ENCODE measurements at places on chromosomes 5 and 9.

DNA sequence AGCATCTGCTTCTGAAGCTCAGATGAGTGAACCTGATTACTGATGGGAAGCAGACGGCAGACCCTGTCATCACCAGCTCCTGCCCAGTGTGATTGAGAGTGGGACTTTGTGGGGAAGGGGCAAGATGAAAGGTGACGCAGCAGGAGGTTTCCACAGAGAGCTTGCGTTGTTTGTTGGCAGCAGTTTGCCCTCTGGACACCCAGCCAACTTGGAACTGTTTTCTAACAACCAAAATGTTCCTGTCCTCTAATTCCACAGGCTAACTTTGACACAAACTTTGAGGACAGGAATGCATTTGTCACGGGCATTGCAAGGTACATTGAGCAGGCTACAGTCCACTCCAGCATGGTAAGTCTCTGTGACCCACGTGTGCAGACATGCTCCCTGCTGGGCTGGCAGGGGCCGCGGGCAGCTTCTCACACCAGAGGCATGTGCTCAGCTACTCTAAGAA, 20.9 kb downstream of the CYFIP2 start:
- no peak for DNase-seq

- no peak for DNase-seq
Observed at GRCh38 chr5:175082866-175083590, 358.6 kb downstream of the MSX2 start.

DNA sequence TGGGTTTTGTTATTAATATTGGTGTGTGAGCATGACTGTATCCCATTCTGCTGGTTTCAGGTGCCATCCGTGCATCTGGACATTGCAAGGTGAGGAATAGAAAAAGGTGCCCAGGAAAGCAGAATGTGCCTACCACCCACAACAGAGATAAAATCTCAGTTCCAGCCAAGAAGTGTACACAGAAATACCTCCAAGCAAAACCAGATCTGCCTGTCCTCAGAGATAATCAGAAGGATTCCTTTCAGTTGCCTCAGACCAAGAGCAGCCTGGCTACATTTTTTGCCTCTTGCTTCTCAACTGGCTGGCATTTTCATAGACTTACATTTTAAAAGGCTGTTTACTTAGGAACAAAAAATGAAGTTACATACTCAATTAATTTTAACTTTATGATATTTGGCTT, 12.1 kb upstream of the ABLIM3 start:
- no peak for DNase-seq

DNA sequence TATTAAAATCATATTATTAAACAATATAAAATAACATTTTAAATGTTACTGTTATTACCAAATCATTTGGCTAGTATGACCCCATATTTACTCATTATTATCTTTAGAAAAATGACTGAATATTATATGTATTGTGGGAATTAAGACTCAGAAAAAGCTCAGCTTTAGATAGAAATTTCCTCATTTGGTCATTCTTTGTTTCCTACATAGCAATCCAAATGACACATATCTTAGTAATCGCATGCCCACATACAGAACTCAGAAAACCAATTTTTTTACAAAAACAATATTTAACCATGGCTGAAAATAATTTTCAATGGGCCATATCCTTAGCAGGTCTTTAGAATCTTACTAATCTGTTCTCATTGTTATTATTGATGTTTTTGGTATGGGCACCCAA, 53.8 kb upstream of the TSLP start:
- no peak for DNase-seq

DNA sequence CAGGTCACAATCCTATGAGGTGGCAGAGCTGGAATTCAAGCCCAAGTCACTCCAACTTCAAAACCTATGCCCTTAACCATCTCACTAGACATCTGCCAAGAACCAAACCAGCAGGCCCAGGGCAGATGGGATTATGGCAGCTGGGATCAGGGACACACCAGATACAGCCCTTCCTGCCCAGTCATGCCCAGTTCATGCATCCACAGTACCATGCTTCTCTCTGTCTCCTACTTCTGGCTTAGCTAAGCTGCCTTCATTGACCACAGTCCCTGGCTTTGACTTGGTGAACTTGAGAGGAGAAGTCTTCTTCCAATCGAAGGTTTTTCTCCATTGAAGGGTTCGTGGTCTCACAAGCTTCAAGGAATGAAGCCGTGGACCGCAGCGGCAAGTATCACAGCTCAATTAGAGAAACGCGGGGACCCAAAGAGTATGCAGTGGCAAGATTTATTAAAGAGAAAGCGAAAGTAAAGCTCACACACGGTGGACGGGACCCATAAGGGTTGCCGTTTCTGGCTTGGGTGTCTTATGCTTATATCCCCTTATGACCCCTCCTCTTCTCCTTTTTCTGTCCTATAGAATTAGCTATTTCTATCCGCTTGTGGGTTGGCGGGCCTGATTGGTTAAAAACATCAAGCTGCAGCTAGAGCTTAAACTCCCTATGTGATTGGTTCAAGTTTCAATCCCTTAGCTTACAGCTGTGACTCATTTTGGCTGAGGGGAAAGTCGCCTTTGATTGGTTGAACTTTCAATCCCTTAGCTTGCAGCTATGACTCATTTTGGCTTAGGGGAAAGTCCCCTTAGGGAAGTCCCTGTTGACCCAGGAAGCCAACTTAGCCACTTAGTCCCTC, 101.2 kb downstream of the TRIM36 start:
- no peak for DNase-seq

DNA sequence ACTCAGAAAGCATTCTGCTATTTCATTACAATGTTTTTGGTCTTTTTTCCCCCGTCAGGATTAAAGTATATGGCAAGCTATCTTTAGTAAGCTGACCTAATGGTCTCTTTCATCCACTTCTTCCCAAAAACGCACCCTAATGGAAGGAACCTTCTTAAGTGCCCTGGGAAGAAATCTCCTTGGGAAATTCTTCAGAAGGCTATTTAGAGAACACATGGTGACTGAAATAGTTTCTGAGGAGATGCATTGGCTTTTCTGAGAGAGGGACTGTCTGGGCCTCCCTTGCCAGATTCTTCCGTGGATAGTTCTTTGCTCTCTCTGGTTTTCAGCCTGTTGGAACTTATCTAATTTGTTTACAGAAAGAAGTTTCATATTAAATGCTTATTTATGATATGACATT, 524.1 kb upstream of the MEF2C start:
- DNase-seq = no peak

- no peak for DNase-seq
Observed at GRCh38 chr9:110015759-110016158, 192.2 kb downstream of the C9orf152 start.

- no peak for DNase-seq
Observed at GRCh38 chr5:176413709-176414191, 2.6 kb downstream of the CLTB start.

DNA sequence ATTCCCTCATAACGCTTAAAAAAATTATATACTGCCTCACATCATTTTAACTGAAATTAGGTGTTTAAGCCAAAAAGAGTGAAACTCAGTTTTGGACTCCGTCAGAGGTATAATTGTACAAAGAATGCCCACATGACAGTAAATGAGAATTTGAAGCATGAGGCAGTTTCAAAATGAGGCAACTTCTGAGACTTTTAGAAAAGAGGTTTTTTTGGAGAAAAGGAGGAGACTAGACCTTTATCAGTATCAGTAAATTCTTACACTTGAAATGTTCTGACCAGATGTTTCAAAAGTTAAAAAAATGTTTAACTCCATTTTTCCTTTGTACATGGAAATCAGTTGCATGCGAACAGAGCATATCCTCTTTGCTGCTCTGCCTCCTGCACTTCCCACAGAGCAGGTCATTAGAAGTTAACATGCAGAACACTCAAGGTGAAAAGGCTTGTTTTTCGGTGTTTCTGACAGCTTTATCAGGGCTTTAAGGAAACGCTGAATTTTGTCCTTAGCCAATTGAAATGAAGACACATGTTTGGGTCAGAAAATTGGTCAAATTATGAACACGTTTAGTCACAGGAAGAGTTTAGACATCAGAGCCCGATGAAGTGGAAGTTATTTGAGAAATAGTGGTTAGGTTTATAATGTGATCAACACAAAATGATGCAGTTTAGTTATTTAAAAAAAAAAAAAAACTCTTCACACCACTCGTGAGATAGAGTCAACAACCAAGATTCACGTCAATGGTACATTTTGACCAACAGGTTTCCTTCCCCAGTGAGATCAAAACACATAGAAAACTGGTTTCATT, 59.5 kb downstream of the PIK3R1 start:
- no peak for DNase-seq

GRCh38 chr9:118059484-118060278, 355.5 kb downstream of the TLR4 start:
- DNase-seq = no peak

DNA sequence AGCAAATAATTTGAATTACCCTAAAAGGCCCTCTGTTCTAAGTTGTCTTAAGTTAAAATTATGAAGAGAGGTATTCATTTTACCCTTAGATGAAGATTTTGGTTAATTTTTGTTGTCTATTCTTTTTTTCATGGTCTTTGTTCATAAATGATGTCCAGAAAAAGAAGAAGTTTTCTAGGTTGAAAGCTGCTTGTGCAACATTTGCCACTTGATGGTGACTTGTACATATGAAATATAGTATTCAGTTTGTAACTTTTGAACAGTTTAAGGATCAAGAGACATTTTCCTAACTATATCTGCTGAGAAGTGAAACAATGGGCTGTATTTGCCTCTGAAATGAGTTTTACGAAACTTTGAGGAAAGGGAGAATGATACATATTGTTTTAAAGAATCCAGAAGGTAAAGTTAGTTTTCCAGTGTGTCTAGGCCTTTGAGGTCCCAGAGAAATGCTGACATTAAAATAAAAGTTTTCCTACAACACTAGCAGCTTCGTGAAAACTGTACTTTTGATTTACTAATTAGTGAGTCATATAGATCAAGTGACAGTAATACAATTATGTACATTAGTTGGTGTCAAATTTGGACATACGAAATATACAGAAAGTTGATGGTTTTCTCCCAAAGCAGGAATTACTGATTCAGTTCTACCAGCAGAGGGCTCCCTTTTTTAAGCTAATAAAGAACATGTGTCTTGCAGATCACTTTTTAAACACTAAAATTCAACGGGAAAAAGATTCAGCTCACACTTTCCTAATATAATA, 70.5 kb downstream of the PIK3R1 start:
- DNase-seq = no peak

DNA sequence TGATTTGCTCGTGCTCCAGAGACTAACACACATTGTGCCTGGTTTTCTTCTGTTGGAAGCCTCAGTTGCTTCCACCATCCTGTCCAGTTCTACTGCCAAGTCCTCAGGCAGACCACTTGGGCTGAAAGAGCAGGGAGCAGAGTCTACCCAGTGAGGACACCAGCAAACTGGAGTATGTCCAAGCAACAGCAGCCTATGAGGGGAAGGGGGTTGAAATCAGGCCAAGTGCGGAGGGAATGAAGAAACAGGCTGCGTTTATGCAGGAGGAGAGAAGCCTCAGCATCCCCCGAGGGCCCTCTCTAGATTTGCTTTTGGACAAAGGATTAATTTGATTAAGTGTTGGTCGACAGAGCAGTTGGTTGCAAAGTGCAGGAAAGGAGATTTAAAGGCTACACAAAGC, 14.5 kb downstream of the DOCK2 start:
- DNase-seq = no peak

GRCh38 chr5:72847439-72847838, 31.0 kb downstream of the TNPO1 start:
- no peak for DNase-seq

DNA sequence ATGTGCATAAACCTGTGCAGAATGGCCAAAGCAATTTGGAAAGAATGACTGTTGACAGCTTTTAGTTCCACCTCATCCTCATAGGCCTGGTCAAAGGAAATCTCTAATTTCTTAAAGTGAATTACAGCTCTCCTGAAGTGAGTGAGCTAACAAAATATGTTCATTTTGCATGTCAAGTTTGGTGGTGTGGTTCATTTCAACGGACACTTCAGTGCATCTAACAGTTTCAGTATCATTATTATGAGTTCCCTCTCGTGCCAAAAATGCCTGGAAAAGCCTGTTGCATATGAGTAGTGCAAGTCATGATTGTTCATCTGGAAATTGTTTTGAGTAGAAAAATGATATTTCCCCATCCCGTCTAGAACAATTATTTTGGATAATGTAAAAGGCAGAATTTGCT, 53.2 kb upstream of the HMHB1 start:
- no peak for DNase-seq

DNA sequence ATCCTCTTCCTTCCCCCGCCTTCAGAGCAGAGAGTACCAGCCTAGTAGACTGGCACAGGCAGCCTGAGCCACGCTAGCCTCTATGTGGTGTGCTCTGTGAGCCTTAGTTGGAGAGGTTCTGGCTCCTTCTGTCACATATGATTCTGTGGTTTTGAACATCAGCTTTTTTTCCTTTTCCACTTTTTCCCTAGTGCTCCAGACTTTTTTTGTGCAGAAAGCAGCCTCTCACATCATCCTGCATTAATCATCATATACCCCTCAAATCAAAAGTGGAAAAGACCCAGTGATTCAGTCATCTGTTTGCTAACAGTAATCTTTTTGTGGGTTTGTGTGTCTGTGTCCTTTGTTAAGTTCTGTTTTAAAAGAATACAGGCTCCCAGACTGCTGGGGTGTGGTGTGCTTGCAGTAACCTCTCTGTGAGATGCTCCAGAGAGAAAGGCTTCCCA, 663.9 kb upstream of the RGMB start:
- DNase-seq = no peak

GRCh38 chr5:157570531-157571200, 4.9 kb downstream of the ADAM19 start:
- DNase-seq = no peak

- DNase-seq = no peak
Observed at GRCh38 chr5:116497631-116498030, 77.0 kb downstream of the SEMA6A start.

GRCh38 chr9:119938871-119939270, 569.6 kb upstream of the BRINP1 start:
- DNase-seq = no peak

DNA sequence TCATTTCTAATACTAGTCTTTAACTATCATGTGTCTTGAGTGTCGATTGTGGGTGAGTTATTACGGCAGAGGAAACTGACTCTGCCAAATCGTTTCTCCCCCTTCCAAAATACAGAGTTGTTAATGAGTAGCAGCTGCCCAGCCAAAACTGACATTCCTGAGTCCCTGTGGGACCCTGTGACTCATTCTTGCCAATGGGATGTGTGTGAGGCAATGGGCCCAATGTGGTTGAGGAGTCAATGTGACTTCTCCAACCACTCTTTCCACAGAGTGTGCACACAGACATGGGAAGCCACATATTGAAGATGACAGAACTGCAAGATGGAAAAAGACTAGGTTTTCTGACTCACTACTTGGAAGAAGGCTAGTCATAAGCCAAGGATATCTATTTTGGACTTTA, 434.7 kb downstream of the DTWD2 start:
- DNase-seq = no peak
